ENCODE measurements at places on chromosomes 6 and 20.

- no peak for DNase-seq
- no peaks in the 10 kb centered on the region for H3K4me1 ChIP-seq
- no peaks in the 10 kb centered on the region for H3K27me3 ChIP-seq
- H3K4me3 ChIP-seq: no peak overlapping the region
- H3K27ac ChIP-seq: no peak overlapping the region
- H3K36me3 ChIP-seq: no peaks in the 10 kb centered on the region
Measured at GRCh38 chr6:108951351-108951953, 103.2 kb downstream of the ARMC2 start.

DNA sequence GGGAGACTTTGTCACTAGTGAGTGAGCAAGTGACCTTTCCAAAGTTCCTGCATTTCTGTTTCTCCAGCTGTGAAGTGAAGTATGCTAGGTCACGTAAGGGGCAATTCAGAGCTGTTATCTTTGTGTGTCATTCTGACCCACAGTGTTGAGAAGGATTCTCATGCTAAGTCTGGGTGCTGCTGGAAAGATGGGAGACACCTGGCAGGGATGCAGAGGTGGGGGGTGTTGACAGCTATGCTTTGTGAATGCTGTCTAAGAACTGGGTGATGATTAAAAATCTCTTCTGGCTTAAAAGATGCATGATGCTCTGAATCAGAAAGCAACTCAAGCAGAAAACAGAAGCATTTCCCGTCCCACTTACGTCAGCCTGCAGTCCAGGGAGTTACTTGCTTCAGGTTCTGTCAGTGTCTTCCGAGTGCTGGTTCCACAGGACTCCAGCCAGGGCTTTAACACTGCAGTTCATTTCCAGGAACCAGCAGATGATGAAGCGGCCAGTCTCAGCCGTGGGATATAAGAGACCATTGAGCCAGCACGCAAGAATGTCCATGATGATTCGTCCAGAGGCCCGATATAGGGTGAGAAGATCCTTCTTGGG lies 30.9 kb upstream of the ASXL1 start:
- no peaks in the 10 kb centered on the region for H3K4me1 ChIP-seq
- H3K27me3 ChIP-seq: no peaks in the 10 kb centered on the region
- H3K36me3 ChIP-seq: 0 out of 2 replicates have a peak, but pooled peaks cover 3% of the 10 kb centered on the region
- no peak overlapping the region for H3K4me3 ChIP-seq

DNA sequence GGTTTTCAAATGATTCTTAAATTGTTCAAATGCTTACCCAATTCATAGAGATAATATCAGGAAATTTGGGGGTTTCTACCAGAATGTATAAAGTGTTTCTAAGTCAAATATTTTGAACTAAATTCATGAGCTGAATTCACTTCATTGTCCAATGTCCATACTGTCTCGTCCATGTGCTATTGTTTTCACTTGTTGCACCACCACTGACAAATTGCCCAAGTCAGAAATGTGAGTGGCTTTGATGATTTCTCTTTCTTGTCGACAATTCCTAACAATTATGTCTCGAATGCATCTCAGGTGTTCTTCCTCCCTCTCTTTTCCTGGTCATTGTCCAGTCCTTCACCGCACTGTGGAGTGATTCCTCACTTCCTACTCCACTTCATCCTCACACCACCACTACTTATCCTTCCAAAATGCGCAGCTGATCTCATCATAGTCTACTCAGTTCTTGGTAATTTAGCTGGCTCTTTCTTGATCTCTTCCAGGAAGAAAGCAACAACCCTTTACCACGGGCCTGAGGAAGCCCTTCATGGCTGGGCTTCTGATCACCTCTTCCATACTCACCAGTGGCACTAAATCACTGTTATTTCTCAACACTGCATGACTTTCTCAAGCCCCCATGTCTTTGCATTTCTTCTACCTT lies 161.1 kb downstream of the FOXA2 start:
- H3K36me3 ChIP-seq: no peaks in the 10 kb centered on the region
- DNase-seq: no peak
- no peak overlapping the region for H3K27ac ChIP-seq
- H3K4me1 ChIP-seq: no peaks in the 10 kb centered on the region

DNA sequence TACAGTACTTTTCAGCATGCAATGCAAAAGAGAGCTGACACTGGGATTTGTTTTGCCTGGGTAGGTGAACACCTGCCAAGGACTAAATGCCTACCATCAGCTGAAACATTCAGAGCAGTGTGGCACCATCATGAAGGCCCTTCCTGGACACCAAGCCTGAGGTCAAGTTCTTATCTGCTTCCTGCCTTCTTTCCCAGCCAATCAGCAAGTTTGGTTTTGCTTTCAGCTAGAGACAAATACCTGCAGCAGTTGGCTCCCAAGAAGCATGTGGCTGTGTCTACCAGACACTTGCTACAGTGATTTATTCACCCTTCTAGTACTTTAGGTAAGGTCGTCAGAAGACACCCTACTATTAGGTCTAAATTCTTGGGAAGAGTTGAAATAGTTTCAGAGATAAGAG lies 112.8 kb downstream of the TBX18 start:
- no peaks in the 10 kb centered on the region for H3K4me1 ChIP-seq
- H3K27ac ChIP-seq: no peak overlapping the region
- no peaks in the 10 kb centered on the region for H3K36me3 ChIP-seq
- H3K27me3 ChIP-seq: no peaks in the 10 kb centered on the region
- DNase-seq: no peak
- H3K4me3 ChIP-seq: no peak overlapping the region

- H3K4me1 ChIP-seq: no peaks in the 10 kb centered on the region
- no peak overlapping the region for H3K27ac ChIP-seq
- DNase-seq: no peak
- H3K4me3 ChIP-seq: no peak overlapping the region
- H3K36me3 ChIP-seq: no peaks in the 10 kb centered on the region
Measured at GRCh38 chr6:148460876-148461646, 118.4 kb downstream of the SASH1 start.

GRCh38 chr6:20236909-20237600 lies 24.8 kb upstream of the MBOAT1 start:
- H3K36me3 ChIP-seq: no peaks in the 10 kb centered on the region
- H3K4me3 ChIP-seq: no peak overlapping the region
- DNase-seq: no peak
- no peak overlapping the region for H3K27ac ChIP-seq
- H3K27me3 ChIP-seq: no peaks in the 10 kb centered on the region

DNA sequence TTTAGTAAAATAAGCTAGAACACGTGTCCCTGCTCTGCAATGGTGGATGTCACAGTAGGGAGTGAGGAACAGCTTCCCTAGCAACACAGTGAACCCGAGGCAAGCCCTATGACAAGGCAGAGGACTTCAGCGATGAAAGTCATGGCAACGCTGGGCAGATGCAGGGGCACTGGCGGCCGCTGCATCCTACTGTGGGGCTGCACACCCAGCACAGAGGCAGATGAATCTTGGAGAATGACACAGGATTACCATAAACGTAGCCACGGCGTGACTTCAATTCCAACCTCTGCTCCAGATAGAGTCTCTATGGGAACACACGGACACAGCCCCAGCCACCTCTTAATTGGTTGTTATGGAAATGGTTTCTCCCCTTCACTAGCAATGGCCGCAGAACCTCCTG lies 64.2 kb downstream of the MYLK4 start:
- no peak overlapping the region for H3K4me3 ChIP-seq
- H3K4me1 ChIP-seq: no peaks in the 10 kb centered on the region
- H3K36me3 ChIP-seq: no peaks in the 10 kb centered on the region
- H3K27ac ChIP-seq: no peak overlapping the region
- no peak for DNase-seq

All from iPS DF 6.9 (cell line).